ENCODE measurements at places on chromosomes 12 and 14. TPM values are rescaled to one million over a fixed set of nuclear protein-coding genes. Genes with fewer than 3 reads are reported as not detected.

AMDHD1 gene
- total RNA-seq: 0.82 TPM

SMCO2 gene
- total RNA-seq: not detected

DPPA3 gene
- not detected for total RNA-seq

CISTR gene
- not detected for total RNA-seq

STXBP6 gene
- total RNA-seq: 37.9 TPM

GRCh38 chr12:128191380-128191779, 75.6 kb upstream of the TMEM132C start:
- DNase-seq: no peak

GRCh38 chr14:86464341-86464740, 934.4 kb downstream of the FLRT2 start:
- no peak for DNase-seq

DNA sequence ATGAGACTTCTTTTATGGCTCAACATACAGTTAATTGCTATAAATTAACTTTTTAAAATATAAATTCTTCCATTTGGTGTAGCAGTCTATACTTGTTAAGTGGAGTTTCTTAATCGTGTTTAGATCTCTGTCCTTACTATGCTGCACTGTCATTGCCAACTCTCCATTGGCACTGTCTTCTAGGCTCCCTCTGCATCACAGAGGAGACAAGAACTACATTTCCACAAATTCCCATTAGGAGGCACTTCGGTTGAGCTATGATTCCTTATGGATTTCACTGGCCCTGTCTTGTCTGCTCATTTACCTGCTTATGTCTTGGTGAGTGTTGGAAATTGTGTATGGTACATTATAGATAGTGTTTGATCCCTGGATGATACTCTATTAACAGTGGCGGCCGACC, 630.9 kb upstream of the ATXN7L3B start:
- no peak for DNase-seq

DNA sequence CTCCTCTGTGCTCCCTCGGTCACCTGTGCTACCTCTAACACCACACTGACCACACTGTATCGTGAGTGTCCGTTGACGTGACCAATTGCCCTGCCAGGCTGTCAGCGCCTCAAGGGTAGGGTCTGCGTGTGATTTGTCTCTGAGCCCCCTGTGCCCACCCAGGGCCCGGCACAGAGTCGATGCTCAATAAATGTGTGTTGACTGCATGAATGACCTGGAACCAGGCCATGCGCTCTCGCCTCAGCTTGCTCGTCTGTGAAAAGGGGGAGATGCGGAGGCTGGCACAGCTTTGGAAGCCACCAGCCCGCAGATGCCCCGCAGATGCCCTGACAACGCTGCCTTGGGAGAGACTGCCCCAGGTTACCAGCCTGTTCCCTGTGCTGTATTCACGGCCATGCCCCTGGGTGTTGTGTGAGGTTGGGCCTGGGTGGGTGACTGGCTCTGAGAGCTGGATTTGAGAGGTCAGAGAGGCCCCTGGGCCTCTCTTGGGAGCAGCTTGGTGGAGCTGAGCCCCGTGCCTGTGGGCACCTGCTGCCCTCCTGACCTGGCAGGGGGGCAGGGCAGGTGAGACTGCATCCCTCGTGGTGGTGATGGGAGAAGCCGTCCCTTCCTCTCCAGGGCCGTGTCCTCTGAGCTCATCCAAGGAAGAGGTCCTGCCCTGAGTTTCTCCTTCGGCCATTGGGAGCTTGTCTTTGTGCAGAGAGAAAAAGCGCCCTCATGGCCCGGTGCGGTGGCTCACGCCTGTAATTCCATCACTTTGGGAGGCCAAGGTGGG, 43.2 kb downstream of the CYP46A1 start:
- DNase-seq: no peak

DNA sequence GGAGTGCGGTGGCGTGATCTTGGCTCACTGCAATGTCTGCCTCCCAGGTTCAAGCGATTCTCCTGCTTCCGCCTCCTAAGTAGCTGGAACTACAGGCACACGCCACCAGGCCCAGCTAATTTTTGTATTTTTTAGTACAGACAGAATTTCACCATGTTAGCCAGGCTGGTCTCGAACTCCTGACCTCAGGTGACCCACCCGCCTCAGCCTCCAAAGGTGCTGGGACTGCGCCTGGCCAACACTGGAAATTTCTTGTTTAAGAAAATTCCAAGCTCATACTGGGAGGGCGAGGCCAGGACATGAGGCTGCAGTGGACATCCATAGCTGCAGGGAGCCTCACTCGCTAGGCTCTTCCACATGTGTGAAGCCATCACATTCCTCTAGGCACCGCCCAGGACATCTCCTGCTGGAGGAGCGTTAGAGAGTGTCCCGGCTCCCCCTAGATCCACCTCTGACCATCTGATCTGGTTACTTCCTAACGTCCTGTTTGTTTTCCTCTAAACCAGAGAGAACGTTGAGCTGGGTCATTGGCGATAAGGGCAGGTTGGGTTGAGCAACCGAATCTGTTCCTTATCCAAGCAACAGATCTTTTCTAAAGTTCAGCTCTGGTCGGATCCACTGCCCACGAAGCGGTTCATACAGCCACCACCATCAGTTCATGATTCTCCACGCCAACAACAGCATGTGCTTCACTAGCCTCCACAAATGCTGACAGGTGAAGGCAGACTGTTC, 108.2 kb upstream of the MED13L start:
- DNase-seq: no peak

GRCh38 chr12:38690646-38691045, 214.7 kb downstream of the CPNE8 start:
- DNase-seq: no peak

- no peak for DNase-seq
Measured at GRCh38 chr14:106489112-106489881, 962.9 kb downstream of the TMEM121 start.

- no peak for DNase-seq
Measured at GRCh38 chr12:83318386-83319098, 631.8 kb downstream of the TMTC2 start.

- no peak for DNase-seq
Measured at GRCh38 chr12:50220363-50220995, 53.3 kb upstream of the CERS5 start.

- DNase-seq: no peak
Measured at GRCh38 chr12:25784669-25785068, 173.8 kb upstream of the RASSF8 start.

- no peak for DNase-seq
Measured at GRCh38 chr12:4141348-4142270, 132.0 kb upstream of the CCND2 start.

- DNase-seq: no peak
Measured at GRCh38 chr12:96822641-96823040, 84.4 kb upstream of the NEDD1 start.

DNA sequence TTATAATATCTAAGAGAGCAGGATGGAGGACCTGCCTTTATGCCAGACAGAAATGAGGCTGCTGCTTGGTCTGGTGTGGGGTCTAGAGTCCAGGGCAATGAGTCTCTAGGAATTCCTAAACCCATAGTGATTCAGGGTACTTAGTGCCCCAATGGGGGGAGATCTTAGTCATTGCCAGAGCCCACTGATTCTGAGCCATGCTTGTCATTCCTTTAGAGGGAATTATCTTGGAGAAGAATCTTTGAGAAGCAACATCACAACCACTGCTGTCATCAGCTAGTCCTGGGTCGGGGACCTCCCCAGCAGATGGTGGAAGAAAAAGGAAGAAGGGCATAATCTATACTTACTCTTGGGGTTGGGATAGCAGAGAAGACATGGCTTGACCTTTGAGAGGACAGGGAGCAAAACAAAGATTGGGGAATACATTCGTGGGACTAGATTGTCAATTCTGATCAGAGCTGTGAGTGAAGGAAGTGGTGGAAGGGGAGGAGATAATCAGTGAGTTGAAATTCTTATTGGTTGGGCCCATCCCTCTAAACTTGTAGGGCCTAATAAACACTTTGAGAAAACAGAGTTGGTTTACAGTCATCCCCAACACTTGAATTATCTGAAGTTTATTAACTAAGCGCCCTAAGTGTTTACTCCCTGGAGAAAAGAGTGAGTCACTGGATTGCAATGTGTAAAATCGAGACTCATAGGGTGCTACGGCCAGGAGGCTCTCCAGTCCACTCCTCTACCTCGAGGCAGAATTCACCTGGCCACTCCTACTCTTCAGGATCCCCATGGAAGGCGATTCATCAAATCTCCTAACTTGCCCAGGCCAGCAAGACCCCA, 3.0 kb upstream of the KRT3 start:
- no peak for DNase-seq

DNA sequence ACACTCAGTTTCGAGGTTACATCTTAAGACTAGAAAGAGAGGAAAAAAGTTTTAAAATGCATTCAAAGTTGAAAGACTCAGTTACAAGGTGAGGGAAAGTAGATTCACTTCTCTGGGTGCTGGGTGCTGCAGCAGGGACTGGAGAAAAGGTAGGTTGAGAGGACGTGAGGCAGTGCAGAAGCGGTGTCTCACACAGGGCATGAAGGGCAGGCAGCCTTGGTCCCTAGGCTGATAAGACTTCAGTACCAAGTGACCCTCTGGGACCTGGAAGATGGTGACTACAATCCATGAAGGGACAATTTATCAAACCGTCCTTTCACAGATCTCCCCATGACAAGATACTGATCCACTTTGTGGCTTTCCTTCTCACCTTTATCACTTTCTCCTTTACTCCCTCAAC, 22.5 kb upstream of the UTP20 start:
- no peak for DNase-seq

DNA sequence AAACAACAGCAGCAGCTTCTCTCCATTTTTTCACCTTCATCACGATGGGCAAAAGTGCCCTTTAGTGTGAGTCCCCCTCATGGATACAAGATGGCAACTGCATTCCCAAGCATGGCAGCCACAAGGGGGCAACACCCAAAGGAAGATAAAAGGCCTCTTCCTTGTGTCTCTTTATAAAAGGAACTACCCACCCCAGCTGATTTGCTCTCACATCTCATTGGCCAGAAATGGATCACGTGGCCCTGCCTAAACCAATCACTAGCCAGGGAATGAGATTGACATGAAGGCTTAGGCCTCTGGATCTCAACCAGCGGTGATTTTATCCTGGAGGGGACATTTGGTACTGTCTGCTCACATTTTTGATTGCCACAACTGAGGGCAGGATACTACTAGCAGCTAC, 21.9 kb upstream of the IFT81 start:
- DNase-seq: no peak

DNA sequence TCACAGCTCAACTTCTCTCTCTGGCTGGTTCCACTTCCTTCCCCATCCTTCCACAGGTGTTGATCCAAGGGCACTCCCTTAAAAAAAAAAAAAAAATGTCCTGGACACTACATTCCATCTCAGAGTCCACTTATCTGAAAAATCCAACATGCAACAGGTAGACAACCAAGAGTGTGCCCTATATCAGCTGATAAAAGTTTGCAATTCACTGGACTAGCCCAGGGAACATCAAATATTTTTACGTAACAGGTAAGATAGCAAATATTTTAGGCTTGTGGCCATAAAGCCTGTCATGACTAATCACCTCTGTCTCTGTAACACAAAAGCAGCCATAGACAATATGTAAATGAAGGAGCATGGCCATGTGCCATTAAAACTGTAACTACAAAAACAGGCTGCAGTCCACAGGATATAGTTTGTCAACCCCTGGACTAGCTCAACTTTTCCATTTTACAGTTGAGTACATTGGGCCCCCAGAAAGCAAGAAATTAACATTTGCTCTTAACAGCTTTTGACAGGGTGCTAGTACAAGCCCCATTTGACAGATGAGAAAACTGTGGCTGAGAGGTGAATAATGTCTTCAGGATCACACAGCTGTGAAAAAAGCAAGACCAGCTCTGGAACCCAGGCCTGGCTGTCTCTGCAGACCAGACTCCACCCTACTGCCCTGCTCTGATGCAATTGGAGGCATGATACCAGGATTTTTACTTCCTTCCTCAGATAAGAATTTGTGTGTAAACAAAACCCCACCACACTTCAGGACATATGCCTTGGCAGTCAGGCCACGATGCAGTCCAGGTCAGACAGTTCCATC, 68.9 kb downstream of the CMKLR1 start:
- DNase-seq: no peak

DNA sequence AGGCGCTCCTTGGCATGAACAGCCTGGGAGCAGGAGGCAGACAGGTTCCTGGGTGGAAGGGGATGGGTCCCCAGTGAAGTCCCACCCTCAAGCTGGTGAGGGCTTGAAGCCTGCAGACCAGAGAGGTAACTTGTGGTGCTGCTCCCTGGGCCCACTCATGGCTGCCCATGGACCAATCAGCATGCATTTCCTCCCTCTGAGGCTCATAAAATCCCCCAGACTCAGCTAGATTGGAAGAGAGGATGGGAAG, 50.2 kb downstream of the A2M start:
- DNase-seq: no peak

DNA sequence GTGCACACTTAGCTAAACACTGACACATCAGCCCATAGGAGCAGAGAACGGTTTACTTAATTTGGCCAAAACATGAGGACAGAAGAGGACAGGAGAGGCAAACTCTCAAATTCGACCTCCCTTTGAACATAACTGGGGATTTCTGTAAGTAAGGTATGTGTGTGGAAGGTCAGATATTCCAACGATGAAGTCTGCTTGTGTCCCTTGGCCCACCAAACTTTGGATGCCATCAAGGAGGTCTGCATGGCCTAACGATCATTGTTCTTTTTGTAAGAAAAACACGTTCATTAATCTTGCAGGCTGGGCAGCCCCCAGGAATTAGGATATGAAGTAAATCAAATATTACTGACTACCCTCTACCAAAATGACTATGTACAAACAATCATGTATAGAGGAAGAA, 908.5 kb upstream of the ATXN7L3B start:
- DNase-seq: no peak

GRCh38 chr12:106736051-106736957, 38.2 kb upstream of the RIC8B start:
- no peak for DNase-seq

Measured in frontal cortex (tissue), 4 donors.